ENCODE measurements at places on chromosomes 6 and 20.

- DNase-seq, result no peak
These were observed 91.3 kb upstream of the OGFRL1 start for GRCh38 chr6:71197267-71197666.

DNA sequence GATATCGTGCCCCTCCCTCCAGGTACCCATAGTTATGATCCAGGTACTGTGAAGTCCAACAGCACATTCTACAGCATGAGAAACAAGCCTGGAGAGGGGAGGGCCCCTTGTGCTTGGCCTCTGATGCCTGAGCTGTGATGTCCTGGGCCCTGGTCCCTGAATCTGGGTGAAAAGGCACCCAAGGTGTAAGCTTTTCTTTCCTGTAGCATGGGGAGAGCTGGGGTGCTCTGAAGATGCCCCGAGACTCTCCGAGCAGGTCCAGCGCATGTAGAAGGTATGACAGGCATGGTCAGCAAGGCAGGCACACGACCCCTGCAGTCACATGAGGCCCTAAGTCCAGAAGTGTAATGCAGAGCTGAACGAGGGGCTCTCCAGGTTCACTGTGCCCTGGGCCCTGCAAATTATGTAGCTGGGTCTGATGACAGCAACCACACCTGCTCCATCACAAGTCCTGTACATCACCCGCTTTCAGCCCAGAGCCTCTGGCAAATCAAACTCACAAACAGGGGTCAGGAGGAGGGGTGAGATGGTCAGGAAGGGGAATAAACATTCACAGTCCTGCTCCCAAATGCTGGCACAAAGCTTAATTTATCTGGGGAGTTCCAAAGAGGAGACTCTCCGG, 1.8 kb upstream of the CTSZ start:
- DNase-seq, result no peak

GRCh38 chr6:118788702-118789101, 105.2 kb upstream of the ASF1A start:
- no peak for DNase-seq

- no peak for DNase-seq
These were observed 150.0 kb upstream of the HDDC2 start for GRCh38 chr6:125451750-125452149.

DNA sequence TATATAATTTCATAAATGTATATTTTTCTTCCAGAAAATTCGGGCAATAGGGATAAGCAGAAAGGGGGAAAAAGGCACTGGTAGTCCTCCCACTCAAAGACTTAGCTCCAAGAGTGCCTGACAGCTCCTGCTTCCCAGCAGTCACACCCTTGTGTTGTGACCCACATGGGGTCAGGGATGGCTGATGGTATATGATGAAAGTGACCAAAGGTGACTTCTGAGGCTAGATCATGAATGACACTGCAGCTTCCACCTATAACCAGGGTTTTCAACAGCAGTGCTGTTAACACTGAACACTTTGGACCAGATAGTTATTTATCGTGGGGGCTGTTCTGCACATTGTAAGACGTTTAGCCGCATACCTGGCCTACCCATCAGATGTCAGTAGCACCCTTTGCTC, 22.3 kb downstream of the FAM50B start:
- no peak for DNase-seq

- no peak for DNase-seq
These were observed 24.6 kb upstream of the GATA5 start for GRCh38 chr20:62500237-62500864.

Data from left forelimb (tissue), 1 donor.